ENCODE measurements at places on chromosomes 2 and 18.

DNA sequence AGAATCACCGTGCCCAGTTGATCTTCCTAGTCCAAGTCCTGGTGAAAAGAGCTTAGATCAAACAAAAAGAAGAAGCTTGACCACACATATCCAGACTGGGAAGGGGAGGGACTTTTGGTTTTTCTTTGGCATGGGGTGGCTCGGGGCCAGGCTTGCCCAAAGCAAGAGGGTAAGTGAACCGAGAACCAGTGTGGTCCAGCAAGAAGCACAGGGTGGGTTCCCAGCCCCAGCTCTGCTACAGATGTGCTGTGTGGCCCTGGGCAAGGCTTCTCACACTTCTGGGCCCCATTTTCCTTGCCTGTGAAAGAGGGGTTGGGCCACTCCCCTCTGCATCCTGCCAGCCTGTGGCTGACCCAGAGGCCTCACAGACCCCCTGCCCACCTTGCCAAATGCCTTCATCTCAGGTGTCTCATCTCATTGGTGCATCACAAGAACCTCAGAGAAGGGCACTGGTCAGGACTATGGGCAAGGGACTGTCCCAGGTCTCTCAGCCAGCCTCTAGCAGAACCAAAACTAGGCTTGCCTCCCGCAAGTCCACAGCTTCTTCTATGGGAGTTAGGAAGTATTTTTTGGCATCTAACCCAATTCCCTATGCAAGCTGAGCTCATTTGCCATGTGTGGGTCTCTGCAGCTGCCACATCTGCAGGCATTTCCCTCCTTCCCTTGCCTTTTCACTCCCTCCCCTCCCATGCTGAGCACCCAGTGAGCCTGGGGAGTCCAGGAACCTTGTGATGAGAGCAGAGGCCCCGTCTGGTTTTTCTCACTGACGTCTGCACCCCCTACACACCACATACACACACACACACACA is 6.9 kb downstream of the ATP6V1B1 start:
- no peak overlapping the region for H3K4me3 ChIP-seq
- peak; percentile 19 for DNase-seq
- H3K36me3 ChIP-seq, result no peaks in the 10 kb centered on the region

GRCh38 chr2:232008907-232009638 is 47.6 kb downstream of the DIS3L2 start:
- peaks cover 3% of the 10 kb centered on the region for H3K4me1 ChIP-seq
- H3K36me3 ChIP-seq, result no peaks in the 10 kb centered on the region
- no peaks in the 10 kb centered on the region for H3K27me3 ChIP-seq
- H3K4me3 ChIP-seq, result no peak overlapping the region
- no peak for DNase-seq

DNA sequence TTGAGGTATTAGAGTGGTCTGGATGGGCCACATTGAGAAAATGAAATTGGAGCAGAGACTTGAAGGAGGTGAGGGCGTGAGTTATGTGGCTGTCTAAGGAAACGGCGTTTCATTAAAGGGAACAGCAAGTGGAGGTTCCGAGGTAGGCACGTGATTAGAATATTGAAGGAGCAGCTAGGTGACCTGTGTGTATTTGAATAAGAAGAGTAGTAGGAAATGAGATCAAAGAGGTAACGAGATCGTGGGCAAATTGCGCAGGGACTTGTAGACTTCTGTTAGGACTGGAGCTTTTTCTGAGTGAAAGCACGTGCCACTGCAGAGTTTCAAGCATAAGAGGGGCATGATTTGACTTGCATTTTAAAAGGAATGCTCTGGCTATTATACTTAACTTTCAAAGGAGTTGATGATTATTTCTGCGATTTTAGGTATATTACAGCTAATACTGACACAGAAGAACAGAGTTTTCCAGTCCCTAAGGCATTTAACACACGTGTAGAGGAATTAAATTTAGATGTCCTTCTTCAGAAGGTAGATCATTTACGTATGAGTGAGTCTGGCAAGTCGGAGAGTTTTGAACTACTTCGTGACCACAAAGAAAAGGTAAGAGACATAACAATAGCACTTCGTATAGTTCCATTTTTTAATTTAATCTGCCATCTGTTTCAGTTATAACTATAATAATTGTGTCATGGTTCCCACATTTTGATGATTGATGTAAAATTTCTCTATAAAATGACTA is 48.7 kb downstream of the RMDN2 start:
- no peaks in the 10 kb centered on the region for H3K4me1 ChIP-seq
- H3K36me3 ChIP-seq, result peaks cover 5% of the 10 kb centered on the region
- no peak for DNase-seq
- H3K4me3 ChIP-seq, result no peak overlapping the region
- no peaks in the 10 kb centered on the region for H3K27me3 ChIP-seq
- no peak overlapping the region for H3K27ac ChIP-seq

GRCh38 chr18:37483221-37483971 is 82.2 kb downstream of the CELF4 start:
- no peaks in the 10 kb centered on the region for H3K36me3 ChIP-seq
- peak; percentile 52 for DNase-seq
- H3K27me3 ChIP-seq, result peaks cover 6% of the 10 kb centered on the region
- no peak overlapping the region for H3K4me3 ChIP-seq

GRCh38 chr2:113829270-113829669 is 60.6 kb upstream of the ACTR3 start:
- H3K4me1 ChIP-seq, result no peaks in the 10 kb centered on the region
- H3K36me3 ChIP-seq, result no peaks in the 10 kb centered on the region
- no peak for DNase-seq
- no peaks in the 10 kb centered on the region for H3K27me3 ChIP-seq
- no peak overlapping the region for H3K27ac ChIP-seq

DNA sequence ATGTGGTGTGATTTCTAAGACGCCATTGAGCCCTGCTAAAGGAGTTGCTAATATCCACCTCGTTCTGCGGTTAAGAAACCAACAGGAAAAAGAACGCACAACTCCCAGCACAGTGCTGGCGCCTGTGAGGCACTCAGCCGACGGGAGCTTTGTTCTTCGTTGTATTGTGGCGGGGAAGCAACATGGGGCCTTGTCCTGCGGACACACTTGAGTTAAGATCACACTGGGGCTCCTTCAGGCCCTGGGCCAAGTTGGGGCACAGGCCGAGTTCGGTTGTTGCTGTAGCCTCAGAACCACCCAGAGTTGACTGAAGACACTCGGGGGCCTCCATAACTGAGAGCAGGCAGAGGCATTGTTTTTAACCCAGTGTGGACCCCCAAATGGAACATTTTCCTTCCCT is 30.6 kb upstream of the CD8A start:
- no peak for DNase-seq
- H3K4me3 ChIP-seq, result no peak overlapping the region
- H3K27ac ChIP-seq, result no peak overlapping the region
- peaks cover 7% of the 10 kb centered on the region for H3K36me3 ChIP-seq

DNA sequence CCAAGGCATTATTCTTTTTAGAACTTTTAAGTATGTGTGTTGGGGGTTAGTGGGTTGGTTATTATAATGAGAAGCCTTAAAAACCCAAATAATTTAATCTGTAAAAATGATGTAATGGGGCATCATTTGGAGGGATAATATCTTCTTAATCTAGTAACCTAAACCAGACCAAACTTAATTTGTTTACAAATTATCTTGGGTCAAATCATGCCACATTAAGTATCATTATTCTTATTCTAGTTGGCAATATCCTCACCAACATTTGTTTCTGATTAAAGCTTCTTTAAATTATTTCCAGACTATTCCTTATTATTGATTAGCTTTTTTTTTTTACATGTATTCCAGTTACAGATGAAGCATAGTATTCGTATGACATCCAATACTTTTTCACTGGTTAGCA is 85.5 kb upstream of the VWC2L start:
- H3K4me3 ChIP-seq, result no peak overlapping the region
- H3K27me3 ChIP-seq, result no peaks in the 10 kb centered on the region
- H3K4me1 ChIP-seq, result no peaks in the 10 kb centered on the region
- no peaks in the 10 kb centered on the region for H3K36me3 ChIP-seq
- H3K27ac ChIP-seq, result no peak overlapping the region
- no peak for DNase-seq

- DNase-seq, result no peak
- H3K27me3 ChIP-seq, result no peaks in the 10 kb centered on the region
- H3K4me1 ChIP-seq, result no peaks in the 10 kb centered on the region
Measured at GRCh38 chr18:74378179-74378682, 62.6 kb downstream of the C18orf63 start.

DNA sequence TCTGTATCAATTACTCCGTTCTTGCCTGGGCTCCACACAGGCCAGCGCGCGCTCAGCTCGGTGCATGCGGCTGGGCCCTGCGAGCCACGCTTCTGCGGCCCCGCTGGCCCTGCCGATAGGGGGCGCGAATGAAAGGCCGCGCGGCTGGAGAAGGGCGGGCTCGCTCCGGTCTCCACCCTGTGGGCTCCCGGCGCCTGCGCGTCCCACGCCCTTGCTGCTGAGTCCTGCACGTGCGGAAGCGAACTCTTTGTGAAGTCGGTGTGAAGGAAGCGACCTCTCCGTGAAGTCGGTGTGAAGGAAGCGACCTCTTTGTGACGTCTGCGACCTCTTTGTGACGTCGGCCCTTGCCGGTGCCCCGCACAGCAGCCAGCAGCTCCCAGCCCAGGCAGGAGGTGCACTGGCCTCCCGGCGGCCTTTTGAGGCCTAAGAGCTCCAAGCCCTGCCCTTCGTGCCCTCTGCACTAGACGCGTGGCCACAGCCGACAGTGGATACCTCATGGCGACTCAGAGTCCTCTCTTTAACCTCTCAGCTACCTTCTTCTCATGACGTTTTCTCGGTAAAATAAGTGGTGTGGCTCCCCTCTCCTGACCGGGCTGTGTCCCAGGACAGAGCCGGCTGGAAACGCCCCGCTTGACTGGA is 391.9 kb upstream of the RAB6C start:
- no peaks in the 10 kb centered on the region for H3K36me3 ChIP-seq
- DNase-seq, result peak; percentile 81
- H3K4me1 ChIP-seq, result no peaks in the 10 kb centered on the region
- H3K4me3 ChIP-seq, result no peak overlapping the region

- no peaks in the 10 kb centered on the region for H3K36me3 ChIP-seq
- H3K4me3 ChIP-seq, result no peak overlapping the region
- no peak for DNase-seq
- no peak overlapping the region for H3K27ac ChIP-seq
- no peaks in the 10 kb centered on the region for H3K4me1 ChIP-seq
- H3K27me3 ChIP-seq, result no peaks in the 10 kb centered on the region
Measured at GRCh38 chr2:229340086-229340760, 69.1 kb upstream of the PID1 start.

DNA sequence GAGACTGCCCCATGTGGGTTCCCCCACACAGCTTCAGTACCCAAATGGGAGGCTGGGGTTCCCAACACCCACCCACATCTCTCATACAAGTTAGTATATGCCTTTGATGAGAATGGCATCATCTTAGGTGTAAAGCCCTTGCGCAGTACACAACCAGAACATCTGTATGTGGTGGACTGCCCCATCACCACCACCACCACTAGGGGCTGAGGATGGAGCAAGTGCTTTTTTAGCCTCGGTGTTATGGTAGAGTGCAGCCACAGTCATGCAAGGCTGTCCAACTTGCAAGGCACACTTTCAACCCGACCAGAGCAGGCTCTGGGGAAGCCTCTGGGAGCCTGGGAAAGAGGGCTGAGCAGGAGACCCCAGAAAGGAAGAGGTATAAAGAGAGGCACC is 241.2 kb downstream of the TFCP2L1 start:
- no peak overlapping the region for H3K27ac ChIP-seq
- peak; percentile 26 for DNase-seq
- no peaks in the 10 kb centered on the region for H3K27me3 ChIP-seq
- no peak overlapping the region for H3K4me3 ChIP-seq
- no peaks in the 10 kb centered on the region for H3K36me3 ChIP-seq

- H3K4me3 ChIP-seq, result no peak overlapping the region
- H3K27ac ChIP-seq, result no peak overlapping the region
- no peak for DNase-seq
- no peaks in the 10 kb centered on the region for H3K4me1 ChIP-seq
- peaks cover 17% of the 10 kb centered on the region for H3K36me3 ChIP-seq
Measured at GRCh38 chr2:79876430-79876829, 363.6 kb downstream of the CTNNA2 start.

DNA sequence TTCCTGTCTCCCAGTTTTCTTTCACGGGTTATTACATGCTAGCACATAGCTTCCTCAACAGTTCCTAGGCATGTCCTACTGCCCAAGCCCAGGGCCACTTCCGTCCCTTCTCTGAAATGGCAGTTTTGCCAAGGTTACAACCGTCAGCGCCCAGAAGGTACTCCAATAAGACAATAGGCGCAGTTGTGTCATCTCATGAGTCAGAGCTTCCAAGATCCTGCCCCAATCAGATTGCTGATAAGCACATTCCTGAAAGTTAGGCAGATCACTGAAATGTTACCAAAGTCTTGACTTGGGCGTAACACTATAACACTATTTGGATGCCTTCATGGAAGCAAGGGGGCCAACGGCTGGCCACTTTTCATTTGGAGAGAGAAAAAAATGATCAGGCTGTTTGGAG is 34.2 kb downstream of the GKN2 start:
- H3K4me1 ChIP-seq, result no peaks in the 10 kb centered on the region
- H3K27ac ChIP-seq, result no peak overlapping the region
- no peaks in the 10 kb centered on the region for H3K36me3 ChIP-seq
- no peak overlapping the region for H3K4me3 ChIP-seq
- H3K27me3 ChIP-seq, result no peaks in the 10 kb centered on the region
- DNase-seq, result no peak

DNA sequence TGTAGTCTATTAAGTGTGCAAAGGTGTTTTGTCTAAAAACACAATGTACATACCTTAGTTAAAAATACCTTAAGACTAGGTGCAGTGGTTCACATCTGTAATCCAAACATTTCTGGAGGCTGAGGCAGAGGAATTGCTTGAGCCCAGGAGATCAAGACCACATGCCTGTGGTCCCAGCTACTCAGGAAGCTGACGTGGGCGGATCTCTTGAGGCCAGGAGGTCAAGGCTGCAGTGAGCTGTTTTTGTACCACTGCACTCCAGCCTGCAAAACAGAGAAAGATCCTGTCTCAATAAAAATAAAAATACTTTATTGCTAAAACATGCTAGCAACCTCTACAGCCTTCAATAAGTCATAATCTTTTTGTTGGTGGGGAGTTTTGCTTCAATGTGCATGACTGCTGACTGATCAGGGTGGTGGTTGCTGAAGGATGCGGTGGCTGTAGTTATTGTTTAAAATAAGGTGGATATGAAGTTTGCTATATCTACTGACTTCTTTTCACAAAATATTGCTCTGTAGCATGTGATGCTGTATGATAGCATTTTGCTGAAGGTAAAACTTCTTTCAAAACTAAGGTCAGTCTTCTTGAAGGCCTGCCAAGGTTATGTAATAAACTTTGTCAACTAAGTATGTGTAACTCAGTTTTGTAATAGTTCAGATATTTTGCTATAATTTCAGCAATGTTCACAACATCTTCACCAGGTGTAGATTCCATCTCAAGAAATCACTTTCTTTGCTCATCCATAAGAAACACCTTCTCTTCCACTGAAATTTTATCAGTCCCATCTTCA is 1238.0 kb upstream of the NRXN1 start:
- H3K36me3 ChIP-seq, result peaks cover 6% of the 10 kb centered on the region
- H3K4me1 ChIP-seq, result no peaks in the 10 kb centered on the region
- no peak for DNase-seq
- no peak overlapping the region for H3K27ac ChIP-seq

- H3K27me3 ChIP-seq, result no peaks in the 10 kb centered on the region
- peaks cover 15% of the 10 kb centered on the region for H3K36me3 ChIP-seq
- H3K27ac ChIP-seq, result no peak overlapping the region
- no peak overlapping the region for H3K4me3 ChIP-seq
- DNase-seq, result no peak
- no peaks in the 10 kb centered on the region for H3K4me1 ChIP-seq
Measured at GRCh38 chr2:181907057-181907456, 15.5 kb downstream of the ITPRID2 start.
